ENCODE measurements at places on chromosomes 3 and 15.
A peak's percentile ranks its signal among the peaks of the same experiment; 100 is the strongest.

- DNase-seq: no peak
These were observed 50.8 kb upstream of the TMEM108 start for GRCh38 chr3:132987396-132987795.

DNA sequence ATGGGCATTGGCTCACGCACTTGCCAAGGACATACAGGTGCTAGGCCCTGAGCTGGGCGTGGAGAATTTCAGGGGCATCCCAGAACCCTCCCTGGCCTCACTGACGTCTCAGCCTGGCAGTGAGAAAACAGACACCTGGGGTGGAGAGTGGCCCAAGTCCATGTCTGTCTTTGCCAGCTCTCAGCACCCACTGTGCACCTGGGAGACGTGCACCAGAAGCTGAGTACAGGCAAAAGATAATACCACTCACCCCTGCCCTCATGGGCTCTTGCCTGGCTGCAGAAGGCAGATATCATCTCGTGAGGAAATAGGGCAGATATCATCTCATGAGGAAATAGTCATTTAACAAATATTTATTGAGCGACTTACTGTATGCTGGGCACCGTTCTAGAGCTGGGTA lies 8.0 kb downstream of the LOXL1 start:
- DNase-seq: no peak

- DNase-seq: peak; percentile 51
These were observed 345.6 kb downstream of the MCTP2 start for GRCh38 chr15:94576889-94577533.

- DNase-seq: peak; percentile 38
These were observed 581 bp downstream of the IP6K1 start for GRCh38 chr3:49785565-49786356.

- no peak for DNase-seq
These were observed 61.9 kb upstream of the STXBP5L start for GRCh38 chr3:120846073-120846472.

GRCh38 chr15:101084801-101085200 lies 165.6 kb downstream of the LRRK1 start:
- DNase-seq: no peak

DNA sequence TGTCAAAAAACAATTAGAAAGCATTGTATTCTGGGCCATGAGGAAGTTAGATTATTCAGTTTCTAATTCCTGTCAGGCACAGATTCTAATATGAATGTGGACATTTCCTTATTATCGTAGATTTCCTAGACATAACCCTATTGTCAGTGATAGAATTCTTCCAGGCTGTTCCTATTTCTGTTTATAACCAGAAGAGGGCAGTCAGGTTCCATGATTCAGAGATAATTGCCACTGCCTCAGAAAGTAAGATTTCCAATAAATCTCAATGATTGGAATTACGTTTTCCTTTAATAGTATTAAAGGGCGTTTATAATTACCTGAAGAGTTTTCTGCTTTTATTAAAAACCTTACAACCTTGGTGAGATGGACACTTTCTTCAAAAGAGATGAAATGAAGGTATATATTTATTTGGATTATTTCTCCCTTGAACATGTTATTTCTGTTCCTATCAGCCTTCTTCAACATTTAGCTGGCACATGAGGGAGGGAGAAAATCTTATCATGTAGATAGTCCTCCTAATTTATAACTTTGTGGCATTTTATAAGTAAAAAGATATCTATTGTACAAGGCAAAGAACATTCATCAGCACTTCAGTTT lies 439.2 kb downstream of the MCTP2 start:
- peak; percentile 50 for DNase-seq

DNA sequence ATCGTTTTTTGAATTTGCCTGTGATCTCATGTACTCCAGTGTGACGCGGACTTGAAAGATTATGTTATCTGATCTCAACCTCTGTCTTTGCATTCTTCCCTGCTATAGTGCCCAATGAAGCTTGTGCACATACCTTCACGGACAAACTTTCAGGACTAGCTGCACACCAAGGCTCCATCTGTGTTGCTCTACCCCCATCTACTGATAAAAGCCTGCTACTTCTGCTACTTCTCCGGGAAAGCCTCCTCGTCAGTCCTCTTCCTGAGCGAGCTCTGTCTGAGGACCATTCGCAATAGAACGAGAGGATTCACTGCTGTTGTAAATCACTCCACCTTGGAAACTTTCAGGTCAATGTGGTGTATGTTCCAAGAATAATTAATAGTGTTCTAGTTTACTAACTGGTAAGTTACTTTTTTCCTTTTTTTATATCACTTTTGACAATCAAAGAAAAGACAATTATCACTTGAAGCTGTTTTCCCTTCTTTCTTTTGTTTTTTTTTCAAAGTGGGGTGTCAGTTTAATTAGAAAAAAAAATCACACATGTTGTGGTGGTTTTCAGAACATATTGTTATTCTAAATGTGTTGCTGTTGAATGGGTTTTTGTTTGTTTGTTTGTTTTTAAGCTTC lies 217.6 kb downstream of the ARRDC4 start:
- peak; percentile 86 for DNase-seq

GRCh38 chr15:58288592-58288991 lies 143.2 kb upstream of the LIPC start:
- DNase-seq: no peak

GRCh38 chr3:140917772-140918171 lies 23.9 kb upstream of the SLC25A36 start:
- no peak for DNase-seq

DNA sequence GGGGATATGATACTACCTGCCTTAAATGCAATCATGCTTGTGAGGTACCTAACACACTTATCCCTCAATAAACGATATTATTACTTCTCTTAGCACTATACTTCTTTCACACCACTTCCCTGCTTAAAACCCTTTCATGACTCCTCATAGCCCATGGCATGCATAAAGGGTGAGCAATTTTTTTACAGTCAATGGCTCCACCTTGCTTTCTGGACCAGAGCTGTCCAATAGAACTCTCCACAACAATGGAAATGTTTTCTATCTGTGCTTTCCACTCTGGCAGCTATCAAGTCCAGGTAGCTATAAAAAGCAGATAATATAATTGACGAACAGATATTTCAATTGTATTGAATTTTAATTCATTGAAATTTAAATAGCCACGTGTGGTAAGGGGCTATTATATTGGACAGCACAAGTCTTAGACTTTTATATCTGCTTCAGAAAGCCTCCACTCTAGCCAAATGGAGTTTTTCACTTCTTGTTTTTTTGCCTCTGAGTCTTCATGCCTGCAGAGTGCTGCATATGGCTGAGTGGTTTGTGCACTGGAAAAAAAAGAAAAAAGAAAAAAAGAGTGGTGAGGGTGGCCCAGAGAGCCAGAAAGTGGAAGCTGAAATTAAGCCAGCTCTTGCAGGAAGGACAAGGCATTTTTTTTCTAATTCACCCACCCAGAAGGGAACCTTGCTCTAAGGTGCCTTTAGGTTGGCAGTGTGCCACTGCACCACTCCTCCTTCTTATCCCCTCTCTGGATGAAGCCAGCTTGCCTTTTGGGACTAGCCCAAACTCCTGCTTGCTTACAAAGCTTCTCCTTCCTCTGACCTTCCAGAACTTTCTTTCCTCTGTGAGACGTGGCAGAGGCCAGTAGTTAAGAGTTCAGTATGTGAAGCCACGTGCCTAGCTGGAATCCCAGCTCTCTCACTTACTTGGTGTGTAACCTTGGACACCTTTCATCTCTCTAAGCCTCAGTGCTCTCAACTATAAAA lies 239.0 kb upstream of the LRTM1 start:
- no peak for DNase-seq

DNA sequence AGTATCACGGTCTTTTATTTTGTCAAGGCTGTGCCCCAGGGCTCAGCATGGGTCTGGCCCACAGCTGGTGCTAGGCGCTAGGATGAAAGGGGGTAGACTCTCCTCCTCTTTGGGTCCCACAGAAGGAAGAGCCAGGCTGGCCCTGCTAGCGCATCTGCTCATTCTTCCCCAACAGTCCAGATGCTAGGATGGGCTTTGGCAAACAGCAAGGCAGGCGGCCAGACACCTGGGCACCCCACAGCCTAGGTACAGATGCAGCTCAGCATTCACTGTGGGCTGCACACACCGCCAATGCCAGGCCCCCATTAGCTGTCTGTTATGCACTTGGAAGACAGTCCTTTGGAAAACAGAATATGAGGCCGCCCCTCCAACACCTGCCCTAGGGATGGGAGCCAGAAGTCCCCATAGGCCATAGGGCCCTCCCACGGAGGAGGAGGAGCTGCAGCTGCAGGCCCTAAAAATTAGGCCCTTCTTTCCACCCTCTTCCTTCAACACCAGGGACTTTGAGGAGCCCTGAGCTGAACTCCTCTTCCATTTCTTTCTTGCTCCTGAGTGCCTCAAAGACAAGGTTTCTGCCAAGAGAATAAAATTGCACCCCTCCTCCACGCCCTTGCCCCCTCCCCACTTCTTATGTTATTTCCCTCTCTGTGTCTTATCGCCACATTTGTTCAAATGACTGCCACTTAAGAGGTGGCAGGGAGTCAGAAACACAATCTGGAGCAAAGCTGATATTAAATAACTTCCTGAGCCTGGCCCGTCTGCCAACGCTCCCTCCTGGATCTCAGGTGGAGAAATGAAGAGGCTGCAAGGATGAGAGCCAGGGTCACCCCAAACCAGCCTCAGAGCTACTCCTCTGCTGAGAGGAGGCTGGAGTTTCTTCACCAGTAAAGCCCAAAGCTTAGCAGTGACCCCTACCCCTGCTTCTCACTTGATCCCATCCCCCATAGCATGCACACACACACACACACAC lies 13.7 kb downstream of the NTRK3 start:
- no peak for DNase-seq

DNA sequence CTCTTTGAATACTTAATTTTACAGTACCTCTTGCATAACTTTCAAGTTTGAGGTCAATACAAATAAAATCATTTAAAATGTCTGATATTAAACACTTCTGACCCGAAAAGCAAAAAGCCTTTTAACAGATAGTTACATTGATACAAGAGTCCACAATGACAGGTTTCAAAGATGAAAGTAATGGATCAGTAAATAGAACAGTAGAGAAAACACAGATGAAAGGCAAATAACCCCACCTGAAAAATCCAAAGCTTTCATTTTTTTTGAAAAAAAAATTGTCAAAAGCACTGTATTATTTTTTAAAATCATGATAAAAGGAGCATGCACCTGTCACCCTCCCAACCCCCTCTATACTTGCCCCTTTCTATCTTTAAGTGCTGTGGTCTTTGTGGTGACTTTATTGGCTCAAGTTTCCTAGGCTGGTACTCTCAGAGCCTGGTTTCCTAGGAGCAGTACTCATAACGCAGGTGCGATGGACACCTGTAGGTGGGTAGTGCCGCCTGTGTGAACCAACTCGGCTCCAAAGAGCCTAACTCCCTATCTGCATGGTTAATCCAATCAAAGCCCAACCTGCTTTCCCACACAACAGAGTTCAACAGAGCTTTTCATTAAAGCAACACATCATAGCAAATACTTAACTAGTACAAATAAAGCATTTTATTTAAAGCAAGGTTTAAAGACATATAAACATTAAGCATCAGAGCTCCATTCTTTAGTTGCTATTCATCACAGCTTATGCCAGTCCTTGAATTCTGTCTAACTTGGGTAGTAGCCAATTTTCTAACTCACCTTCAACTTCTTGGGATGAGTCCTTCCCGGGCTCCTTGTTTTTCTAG lies 32.2 kb downstream of the LIPC start:
- DNase-seq: no peak

- DNase-seq: no peak
These were observed 23.7 kb downstream of the RORA start for GRCh38 chr15:61205346-61205921.

- peak; percentile 87 for DNase-seq
These were observed 36.8 kb upstream of the KLHL25 start for GRCh38 chr15:85831415-85832113.

- no peak for DNase-seq
These were observed 48.9 kb upstream of the FMN1 start for GRCh38 chr15:33243393-33243792.

DNA sequence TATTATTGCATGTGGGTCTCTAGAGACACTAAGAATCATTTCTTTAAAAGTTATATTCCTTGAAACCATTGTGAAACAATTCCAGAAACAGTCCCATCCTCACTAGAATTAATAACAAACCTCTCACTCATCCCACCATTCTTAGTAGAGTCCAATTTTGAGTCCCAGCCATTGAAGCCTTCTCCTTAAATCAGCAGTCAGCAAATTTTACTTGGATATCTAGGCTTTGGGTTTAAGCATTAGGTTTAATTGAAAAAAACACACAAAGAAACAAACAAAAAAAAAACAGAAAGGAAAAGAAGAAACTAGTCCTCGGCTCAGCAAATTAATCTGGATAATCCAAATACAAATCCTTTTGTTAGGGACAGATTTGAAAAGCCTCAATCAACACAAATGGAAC lies 109.3 kb downstream of the LRRC3B start:
- DNase-seq: peak; percentile 4

DNA sequence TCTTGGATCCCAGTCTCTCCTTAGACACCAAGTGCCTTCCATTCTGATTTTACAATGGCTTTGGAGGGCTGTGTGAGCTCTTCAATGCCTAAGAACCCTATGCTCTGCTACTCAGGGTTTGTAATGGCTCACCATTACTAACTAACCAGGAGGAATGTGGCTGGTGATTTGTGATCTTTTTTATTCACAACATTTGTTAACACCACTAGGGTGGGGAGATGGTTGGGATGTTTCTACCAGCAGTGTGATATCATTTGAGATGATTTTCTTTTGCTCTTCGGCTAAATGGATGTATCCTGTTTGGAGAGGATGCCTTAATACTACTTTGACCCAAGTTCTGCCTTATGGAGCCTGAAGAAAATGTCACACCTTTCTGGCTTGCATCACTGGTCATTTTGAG lies 226.9 kb downstream of the MFSD1 start:
- no peak for DNase-seq

DNA sequence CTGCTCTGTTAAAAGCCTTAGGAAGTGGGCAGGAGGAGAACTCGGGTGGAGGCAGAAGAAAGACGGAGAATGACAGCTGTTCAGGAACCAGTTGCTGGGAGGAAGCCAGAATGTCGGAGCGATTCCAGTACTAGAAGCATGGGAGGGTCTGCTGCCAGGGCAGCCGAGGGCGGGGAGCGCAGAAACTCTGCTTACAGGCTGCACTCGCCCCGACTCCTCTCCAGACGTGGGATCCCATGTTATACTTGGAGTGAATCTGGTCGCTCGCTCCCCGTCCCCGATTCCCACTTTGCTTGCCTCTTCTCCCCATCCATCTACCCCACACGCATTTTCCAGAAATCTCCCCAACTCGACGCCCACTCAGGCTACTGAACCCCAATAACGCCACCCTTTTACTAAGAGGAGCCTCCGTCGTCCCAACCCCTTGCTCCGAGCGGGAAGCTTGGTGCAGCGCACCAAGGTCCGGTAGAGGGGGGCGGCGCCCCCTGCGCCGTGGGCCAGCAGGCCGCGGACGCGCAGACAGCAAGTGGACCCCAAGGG lies 665 bp downstream of the GATM start:
- DNase-seq: peak; percentile 59

- DNase-seq: no peak
These were observed 217.9 kb upstream of the MME start for GRCh38 chr3:154862265-154862664.

DNA sequence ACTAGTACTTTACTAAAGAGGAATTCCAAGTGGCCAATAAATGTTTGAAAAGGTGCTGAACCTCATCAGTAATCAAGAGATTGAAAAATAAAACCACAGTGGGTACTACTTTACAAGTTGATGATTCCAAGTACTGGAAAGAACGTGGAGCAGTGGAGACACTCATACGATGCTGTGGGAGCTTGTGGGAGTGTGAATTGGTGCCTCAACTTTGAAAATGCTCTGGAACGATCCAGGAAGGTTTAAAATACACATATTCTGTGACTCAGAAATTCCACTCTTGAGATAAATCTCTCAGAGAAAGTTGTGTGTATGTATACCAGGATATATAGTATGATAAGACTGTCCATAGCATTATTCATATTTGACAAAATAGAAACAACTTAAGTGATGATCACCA lies 9.3 kb downstream of the LRCH3 start:
- no peak for DNase-seq

Data from NCI-H82 (cell line).